NCI-H2171 treated with DMSO at 0.1 percent for 48 hours (cell line): ENCODE measurements at places on chromosomes 4 and X.

- no peak for DNase-seq
Measured at GRCh38 chr4:102253860-102254259, 91.4 kb downstream of the SLC39A8 start.

- peak; percentile 45 for DNase-seq
Measured at GRCh38 chr4:145061318-145061920, 36.6 kb downstream of the ANAPC10 start.

DNA sequence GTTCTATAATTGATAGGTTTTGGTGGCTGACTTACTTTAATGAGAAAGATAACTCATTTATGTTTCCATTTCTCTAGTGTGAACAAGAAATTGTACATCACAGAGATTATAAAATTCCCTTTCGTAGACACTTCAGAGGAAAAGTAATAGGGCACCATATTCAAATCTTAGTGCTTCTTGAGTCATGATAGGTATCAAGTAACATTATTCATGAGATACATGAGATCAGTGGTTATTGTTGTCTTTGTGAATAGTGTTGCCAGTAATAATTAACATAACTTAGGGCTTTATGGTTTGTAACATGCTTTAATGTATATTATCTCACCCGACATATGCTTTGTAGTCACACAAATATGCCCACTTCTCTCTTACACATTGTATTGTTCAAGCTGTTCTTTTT, 73.7 kb upstream of the IL15 start:
- DNase-seq = no peak

GRCh38 chr4:108433832-108434231, 186.5 kb upstream of the RPL34 start:
- DNase-seq = no peak

GRCh38 chr4:185839194-185839712, 27.3 kb upstream of the SORBS2 start:
- DNase-seq = no peak

DNA sequence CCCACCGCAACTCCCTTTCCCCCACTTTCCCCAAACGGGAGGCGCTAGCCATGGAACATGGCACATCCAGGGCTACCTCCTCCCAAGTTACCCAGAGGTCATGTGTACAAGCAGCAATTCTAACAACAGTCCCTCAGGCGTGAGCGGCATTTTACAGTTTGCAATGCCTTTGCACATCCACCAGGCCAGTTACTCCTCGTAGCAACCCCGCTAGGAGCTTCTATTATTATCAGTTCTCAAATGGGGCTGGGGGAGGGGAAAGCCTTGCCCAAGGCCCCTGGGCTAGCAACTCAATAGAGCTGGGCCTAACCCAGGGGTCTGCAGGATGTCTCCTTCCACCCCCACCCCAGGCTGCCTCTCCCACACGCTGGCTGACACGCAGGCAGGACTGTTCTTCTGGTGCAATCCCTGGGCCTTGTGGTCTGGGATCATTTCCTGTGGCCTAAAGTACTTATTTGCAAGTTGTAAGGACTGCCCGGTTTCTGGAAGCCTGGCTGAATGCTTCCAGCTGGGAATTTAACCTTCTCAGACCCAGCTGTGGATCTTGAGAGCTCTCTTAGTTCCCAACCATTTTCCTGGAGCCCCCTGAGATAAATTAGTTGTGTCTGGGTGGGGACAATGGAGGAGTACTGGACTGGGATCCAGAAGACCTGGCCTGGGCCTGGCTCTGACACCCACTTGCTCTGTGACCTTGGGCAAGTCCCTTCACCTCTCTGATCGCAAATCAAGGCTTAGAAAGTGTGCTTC, 27.7 kb downstream of the PJA1 start:
- DNase-seq = no peak
